ENCODE measurements at places on chromosomes 16 and 17.
A peak's percentile ranks its signal among the peaks of the same experiment; 100 is the strongest.

- DNase-seq: no peak
Observed at GRCh38 chr17:1179818-1180742, at the start of gene ABR. Gene ABR, minus strand, starts transcription at chr17:1179981. Its CDS starts 254 bp downstream, at chr17:1179727.

GRCh38 chr17:79372470-79373238 is 238.2 kb downstream of the RBFOX3 start:
- DNase-seq: no peak

DNA sequence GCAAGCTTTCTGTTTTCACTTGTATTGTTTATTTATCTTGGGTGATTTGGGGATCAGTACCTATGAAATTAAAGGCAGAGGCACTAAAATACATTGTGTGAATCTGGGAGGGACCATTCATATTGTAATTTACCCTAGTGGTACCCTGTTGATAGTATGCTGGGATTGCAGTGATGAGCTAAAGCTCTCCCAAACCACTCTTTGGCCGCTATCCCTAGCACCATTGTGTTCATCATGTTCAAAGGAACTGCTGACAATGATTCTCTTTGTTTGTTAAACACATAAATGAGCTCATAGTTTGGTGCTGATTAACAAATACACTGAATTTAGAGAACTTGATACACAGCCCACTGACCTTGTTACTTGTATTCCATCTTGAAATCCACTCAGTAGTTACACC is 1469.8 kb downstream of the CDH11 start:
- DNase-seq: no peak

DNA sequence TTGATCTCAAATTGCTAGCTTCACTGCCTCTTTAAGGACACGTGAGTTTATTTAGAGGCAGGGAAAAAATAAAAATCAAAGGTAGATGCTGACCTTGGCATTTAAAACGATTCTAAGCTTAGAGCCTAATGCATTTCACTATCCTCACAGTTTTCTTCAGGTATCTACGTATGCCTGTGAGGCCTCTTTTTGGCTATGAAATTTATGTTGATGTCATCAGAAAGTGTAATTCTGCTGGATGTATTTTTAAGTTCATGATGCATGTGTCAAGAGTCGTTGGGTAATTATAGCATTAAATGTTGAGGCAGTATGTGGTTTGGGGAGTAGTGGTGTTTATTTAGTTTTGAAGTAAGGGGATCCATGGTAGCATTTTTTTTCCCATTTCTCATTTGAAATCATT is 4.2 kb upstream of the KRTAP3-2 start:
- no peak for DNase-seq

DNA sequence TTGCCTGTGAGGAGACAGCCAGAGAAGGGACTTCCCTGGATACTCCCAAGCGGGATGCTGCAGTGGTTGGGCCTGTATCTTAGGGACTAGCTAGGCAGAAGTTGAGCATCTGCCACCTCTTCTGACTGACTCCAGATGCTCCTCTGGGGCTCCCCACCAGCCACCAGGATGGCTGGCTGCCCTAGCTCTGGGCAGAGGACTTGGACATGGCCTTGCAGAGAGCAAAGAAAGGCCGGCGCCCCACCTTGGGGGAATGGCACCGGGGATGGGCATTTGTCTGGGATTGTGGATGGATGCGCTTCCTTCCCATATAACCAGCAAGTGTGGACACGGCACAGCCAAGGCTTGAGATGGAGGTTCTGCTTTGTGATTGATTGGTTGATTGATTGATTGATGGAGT is 69.0 kb downstream of the OR1D5 start:
- DNase-seq: no peak

DNA sequence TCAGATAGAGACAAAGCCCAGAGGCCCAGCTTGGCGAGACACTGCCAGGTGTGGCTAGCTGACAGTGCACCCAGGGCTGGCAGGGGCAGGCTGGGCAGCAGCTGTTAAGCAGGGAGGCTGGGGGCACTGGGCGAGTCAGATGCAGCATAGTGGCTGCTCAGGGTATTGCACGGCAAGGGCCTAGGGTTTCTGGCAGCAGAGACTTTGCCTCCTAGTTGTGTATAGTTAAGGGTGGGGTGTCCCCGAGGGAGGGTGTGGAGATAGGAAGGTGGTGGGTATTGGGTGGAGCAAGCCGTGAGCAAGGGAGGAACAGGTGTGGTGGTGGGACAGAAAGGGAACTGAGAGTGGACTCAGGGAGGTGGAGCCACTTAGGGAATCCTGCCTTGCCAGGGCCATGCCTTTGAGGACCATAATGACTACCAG is 66.0 kb downstream of the SMPD3 start:
- no peak for DNase-seq

GRCh38 chr16:49952386-49952785 is 72.6 kb upstream of the CNEP1R1 start:
- peak; percentile 44 for DNase-seq

DNA sequence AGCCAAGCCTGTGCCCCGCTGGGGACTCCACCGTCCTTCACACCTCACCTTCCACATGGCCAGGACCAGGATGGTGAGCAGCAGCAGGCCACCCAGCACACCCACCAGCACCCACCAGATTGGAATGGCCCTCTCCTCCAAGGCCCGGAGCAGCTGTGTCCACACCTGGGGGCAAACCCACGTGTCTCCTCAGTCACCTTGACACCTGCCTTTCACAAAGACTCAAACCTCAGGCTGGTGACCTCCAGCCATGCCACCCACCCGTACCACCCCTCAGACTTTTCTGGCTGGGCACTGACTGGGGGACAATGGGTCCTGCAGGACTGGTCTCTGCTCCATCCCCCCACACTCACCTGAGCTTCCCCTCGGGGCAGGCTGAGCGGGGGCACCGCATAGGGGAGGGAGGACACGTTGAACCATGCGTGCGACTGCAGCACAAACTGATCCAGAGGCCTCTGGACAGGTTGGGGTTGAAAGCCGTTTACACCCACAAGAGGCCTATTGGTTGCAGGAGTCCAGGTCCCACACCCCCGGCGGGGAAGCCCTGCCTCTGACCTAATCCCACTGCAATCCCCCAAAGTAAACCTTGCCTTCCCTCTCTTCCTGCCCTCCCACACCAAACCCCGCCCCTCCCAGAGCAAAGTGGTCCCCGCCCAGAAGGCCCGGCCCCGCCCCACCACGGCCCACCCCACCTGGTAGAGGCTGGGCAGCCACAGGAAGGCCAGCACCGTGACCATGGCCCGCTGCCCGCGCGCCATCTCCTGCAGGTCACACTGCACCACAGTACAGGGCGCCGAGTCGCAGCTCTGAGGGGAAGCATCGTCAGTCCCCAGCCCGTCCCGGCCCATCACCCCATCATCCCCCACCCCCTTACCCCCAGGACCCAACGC is 10.9 kb upstream of the FAM171A2 start:
- no peak for DNase-seq

DNA sequence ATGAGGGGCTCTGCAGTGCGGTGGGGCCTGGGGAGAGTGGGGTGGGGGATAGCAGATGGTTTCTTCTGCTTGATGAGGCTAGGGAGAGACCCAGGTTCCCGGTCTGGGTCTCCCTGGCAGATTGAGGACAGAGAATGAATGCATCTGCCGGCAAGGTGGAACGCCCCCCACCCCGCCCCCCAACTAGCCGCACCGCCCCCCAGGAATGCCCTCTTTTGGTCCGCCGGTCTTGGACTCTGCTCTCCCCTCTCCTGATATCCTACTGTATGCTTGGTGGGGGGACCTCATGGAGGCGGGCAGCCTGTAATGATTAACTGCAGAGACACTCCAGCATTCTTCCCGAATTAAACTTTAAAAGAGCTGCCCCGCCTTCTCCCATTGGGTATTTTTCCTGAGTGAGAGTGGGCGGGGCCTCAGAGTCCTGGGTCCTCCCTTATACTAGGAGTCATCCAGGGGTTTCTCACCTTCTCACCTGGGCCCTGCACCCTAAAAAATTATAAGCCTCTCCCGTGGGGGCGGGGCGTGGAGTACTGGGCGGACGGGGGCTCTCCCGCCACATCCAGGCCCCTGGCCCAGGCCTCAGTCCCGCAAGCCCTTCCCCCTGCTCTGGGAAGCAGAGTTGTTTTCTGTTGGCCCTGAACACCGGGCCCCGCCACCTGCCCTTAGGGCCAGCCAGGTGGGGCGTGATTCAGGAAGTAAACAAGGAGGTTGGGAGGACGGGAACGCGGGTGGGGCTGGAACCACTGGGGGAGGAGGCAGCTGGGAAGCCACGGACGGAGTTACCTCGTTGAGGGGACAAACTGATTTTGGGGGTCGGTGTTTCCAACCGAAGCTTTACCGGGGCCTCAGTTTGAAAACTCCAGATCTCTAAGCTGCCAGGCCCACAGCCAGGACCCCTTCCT is 1.5 kb downstream of the GRB7 start:
- no peak for DNase-seq

DNA sequence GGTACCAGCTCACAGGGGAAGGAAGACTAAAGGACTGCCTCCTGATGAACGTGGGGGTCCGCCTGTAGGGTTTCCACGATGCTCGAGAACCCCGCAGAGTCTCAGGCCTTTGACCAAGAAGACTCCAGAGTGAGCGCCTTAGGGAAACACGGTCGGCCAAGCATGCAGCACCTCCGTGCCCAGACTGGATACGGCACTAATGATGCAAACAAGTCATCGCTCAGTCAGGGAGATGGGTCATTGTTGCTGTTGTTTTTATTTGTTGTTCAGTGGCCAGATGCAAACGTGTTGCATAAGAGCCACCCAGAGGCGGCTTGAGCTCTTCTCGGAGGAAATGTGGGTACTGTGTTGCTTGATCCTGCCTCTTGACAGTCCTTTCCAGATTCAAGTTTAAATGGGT is 19.3 kb upstream of the RBFOX3 start:
- DNase-seq: no peak

- DNase-seq: no peak
Observed at GRCh38 chr17:1649844-1650501, at the start of gene RILP. Gene RILP, minus strand, starts transcription at chr17:1649866. Its CDS starts 62 bp downstream, at chr17:1649804.

DNA sequence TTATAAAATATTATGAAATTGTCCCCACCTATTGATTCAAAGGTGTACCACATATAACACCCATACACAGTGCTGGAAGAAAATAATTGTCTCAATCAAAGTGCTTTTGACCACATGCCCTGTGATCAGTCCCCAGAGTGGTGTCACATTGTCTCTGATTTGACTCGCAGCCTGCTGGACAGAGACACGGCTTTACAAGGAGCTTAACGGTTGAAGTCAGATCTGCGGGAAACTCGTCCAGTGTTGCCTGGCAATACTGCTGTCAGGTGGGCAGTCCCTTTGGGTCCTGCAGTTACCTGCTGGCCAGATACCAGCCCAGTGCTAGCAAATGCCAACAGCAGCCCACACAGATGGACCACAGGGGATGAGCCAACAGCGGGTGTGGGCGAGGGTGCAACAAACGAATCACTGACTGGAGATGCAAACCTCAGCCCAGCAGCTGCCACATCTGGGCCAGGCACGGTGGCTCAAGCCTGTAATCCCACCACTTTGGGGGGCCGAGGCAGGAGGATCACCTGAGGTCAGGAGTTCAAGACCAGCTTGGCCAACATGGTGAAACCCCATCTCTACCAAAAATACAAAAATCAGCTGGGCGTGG is 26.2 kb upstream of the SSTR2 start:
- no peak for DNase-seq

DNA sequence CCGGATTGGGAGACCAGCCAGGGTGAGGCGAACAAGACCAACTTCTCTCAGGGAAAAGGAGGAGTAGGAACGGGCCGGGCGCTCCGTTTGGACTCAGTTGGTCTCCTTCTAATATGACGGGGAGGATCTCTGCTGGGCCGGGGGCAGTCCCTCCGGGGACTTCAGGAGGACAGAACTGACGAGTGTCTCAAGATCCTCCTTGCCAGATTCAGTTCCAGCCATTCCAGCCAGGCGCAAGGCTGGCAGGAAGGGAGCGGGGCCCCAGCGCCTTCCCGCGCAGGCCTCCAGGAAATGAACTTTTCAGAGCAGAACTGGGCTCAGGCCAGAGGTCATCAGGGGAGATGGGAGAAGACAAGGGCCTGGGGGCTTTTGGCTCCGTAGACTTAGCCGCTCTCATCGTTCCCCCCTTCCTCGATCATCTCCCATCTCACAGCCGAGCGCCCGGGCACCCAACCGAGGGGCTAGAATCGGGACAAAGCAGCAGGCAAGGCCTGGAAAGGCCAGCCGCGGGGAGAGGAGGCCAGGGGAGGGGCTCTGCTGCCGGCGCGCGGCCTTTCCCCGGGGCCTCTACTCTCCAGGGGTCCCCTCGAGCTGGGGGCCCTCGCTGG is 1.6 kb downstream of the ZNF423 start:
- DNase-seq: no peak

DNA sequence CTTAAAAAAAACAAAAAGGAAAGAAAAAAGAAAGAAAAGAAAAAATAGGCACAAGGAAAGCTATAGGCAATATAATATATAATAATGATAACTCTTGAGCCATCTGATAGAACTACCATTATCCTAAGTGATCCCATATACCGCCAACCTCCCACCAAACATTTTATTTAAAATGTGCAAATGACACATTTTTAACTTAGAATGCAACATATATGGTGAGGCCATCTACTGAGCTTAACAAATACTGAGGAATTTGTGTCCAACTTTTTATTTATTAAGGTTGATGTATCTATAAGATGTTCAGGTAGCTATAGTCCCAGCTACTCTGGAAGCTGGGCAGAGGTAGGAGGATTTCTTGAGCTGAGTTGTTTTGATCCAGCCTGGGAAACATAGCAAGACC is 14.4 kb upstream of the APPBP2 start:
- no peak for DNase-seq

- DNase-seq: no peak
Observed at GRCh38 chr17:74748279-74748528, 224 bp upstream of the NHERF1 start.

GRCh38 chr17:65035704-65036103 is 20.8 kb downstream of the GNA13 start:
- DNase-seq: no peak

GRCh38 chr17:2262135-2262587 is 41.4 kb downstream of the SMG6 start:
- no peak for DNase-seq

DNA sequence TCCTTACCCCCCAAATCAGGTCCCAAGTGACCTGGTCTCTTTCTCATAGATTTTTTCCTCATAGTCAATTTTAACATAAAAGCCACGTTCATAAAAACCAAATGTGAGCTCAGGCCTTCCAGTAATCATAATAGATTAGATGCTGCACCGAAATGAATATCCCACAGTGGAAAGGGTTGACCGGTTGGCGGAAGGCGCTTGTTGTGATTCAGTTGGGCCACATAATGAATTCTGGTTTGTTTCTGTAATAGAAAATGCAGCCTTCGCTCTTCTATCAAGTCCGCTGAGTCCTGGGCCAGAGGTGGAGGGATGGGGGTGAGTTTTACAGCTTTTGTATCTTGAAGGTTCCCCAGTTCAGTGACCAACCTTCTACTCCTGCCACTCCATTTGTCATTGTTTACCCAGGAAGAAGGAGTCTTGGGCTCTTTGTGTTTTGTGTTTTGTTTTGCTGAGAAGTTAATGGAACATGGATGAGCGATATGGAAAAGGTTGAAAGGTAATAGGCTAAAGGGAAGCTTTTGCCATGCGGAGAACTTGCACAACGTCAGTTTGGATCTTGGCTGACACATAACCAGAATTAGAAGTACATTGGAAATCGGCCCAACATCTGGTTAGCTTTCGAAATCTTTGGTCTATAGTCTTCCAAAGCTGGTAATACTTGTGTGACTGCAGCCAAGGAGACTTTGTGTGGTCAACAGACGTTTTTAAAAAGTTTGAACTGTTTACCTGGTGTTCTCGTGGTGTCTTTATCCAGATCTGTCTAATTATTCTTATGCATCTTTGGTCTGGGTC is 89.5 kb downstream of the CLEC16A start:
- DNase-seq: no peak

GRCh38 chr17:40463122-40463550 is 19.9 kb downstream of the IGFBP4 start:
- DNase-seq: no peak
